ENCODE measurements at places on chromosomes 7 and 10.

GRCh38 chr7:144390481-144390880 is 13.0 kb downstream of the NOBOX start:
- DNase-seq, result no peak

DNA sequence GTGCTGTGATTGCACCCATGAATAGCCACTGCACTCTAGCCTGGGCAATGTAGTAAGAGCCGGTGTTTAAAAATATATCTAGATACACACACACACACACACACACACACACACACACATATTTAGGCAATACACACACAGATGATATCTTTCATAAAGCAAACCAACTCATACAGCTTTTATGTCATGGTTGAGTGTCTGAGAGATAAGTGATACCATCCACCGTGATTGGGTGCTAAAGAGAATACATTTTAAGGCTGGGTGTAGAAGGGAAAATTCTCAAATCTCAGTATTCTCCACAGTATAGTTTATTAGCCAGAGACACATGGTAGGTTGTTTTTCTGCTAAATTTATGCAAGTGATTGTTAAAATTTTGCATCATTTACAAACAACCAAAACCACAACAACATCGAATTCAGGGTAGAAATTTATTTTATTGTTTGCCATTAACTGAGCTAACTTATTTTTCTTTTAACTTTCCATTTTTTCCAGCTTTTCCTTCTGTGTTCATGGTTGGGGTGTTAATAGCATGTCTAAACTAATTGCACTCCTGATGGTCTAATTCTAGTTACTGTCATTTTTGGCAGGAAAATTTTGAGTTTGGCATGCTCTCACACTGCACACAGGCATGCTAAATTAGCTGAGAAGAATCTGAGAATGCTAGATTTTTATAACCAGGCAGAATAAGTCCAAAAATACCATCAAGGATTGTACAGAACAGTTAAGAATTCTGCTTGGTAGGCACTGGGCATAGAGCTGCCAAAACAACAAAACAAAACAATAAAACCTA is 57.9 kb upstream of the SYPL1 start:
- DNase-seq, result no peak

- no peak for DNase-seq
Measured at GRCh38 chr7:12749069-12749468, 61.6 kb downstream of the ARL4A start.

DNA sequence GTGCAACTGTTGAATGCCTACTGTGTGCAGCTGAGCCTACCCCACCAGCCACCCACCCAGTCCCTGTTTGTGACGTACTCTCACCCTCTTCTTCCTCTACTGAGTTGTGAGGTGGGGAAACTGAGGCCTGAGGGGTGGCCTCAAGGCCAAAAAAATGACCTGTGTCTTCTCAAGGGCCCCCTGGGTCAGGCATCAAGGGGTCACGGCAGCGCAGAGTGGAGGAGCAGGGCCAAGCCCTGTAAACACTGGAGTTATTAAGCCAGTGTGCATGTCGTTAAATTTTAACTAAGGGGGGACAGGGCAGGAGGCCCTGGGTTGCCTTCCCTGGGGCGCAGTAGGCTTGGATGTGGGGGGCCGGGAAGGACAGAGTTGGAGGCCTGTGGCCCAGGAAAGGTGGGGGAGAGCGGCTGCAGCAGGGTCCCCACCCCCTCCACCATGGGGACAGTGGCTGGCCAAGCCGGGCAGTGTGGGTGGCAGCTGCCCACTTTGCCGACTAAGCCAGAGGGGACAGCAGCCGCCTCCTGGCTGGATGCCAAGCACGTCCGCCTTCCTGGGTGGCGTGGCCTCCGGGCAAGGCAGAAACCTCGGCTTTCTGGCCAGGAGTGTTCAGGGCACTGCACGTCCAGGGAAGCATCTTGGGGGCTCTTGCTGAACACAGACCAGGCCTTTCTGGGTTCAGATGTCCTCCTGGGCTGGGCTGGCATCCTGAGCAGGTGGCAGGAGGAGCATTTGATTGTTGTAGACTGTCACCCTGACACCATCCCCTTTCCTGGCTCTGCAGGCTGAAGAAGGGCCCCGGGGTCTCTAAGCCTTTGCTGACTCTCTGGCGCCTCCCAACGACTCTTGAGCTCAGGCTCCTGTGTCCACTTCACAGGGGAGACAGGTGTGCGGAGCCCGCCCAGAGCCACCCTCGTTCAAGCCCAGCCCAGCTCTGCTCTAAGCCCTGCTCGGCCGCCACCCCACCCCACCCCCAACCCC is 1.9 kb downstream of the SLC29A4 start:
- DNase-seq, result no peak

GRCh38 chr10:8033812-8034465 is 20.5 kb upstream of the GATA3 start:
- no peak for DNase-seq

GRCh38 chr7:29330136-29330535 is 135.6 kb downstream of the CHN2 start:
- DNase-seq, result no peak

DNA sequence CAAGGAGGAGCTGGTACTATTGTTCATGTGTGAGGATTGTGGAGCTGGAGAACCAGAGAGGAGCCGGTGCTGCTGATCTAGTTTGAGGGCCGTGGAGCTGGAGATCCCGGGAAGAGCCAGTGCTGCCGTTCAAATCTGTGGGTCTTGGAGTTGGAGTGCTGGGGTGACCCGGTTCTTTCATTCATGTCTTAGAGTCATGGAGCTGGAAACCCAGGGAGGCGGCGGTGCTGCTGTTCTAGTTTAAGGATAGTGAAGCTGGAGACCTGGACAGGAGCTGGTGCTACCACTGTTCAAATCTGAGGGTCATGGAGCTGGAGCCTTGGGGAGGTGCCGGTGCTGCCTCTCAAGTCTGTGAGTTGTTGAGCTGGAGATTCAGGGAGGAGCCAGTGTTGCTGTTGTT is 88.5 kb upstream of the ZNF479 start:
- DNase-seq, result no peak

DNA sequence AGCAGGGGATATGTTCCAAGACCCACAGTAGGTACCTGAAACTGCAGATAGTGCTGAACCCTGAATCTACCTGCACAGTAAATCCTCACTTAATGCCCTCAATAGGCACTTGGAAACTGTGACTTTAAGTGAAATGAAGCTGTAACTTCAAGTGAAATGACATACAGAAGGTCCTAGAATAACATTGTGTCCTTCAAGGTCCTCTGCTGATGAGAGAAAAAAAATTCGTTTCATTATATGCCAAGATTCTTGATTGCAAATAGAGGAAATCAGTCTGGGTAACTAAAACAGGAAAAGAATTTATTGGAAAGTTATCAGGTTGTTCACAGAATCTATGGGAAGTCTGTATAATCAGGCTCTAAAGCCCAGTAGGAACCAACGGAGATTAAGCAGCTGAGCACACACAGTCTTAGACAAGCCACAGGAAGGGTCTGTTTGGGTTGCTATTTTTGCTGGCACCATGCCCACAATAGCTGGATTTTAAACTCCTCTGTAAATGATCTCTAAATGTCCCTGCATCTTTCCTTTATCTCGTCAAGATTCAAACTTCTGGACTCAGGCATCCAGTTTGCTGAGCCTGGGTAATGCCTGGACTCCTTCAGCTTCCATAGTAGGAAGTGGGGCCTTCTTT is 57.5 kb downstream of the EXOC4 start:
- no peak for DNase-seq

- DNase-seq, result no peak
Measured at GRCh38 chr7:106768324-106768751, 96.7 kb upstream of the PIK3CG start.

DNA sequence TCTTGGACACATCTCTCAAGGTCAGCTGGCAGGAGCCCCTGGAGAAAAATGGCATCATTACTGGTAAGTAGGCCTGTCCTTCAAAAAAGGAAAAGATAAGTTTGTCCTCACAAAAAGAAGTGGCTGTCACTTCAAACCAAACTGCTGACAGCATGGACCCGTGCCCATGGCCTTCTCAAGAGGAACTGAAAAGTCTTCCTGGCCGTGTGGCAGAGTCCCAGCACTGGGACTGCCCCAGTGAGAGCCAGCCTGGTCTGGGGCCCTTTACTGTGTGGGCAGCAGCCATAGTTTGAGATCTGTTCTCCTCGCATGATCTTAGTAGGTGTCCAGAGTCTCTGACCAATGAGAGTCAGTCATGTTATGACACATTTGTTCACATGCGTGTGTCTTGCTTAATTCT is 614.2 kb upstream of the FOXK1 start:
- DNase-seq, result no peak

GRCh38 chr10:2488446-2489005 is 578.8 kb upstream of the PFKP start:
- no peak for DNase-seq

DNA sequence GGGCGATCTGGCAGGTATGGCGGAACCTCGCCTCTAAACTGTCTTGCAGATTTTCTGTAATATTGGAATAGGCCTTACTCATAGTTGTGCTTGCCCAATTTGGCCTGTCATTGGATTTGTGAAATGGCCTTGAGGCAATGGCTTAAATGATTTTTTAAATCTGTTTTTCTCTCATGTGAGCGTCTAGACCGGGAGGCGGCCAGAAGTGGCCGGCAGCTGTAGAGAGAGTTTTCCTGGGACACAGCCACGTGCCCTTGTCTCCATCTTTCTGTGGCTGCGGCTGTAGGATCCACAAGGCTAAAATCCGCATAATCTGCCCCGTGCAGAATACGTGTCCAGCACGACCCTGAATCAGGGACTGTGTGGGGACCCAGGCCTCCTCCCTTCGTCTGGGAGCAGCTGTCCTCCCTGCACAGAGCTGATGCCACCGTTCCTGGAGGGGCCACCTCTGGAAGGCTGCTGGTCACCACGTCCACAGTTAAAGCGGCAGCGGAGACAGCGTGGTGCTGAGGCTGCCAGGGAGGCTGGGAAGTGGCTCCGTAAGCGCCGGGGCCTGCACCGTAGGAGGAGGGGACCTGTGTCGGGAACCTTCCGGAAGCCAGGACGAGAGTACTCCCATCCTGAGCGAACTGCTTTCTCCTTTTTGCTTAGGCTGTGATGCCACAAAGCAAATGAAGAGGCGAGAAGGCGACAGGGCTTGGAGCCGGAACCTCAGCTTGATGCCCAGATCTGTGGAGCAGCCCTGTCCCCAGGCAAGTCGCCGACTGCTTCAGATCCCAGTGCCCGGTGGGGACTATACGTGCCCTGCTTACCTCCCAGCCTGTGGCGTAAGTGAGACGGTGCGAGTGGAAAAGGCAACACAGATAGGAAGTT is 99.8 kb downstream of the DYNC2I1 start:
- DNase-seq, result no peak

DNA sequence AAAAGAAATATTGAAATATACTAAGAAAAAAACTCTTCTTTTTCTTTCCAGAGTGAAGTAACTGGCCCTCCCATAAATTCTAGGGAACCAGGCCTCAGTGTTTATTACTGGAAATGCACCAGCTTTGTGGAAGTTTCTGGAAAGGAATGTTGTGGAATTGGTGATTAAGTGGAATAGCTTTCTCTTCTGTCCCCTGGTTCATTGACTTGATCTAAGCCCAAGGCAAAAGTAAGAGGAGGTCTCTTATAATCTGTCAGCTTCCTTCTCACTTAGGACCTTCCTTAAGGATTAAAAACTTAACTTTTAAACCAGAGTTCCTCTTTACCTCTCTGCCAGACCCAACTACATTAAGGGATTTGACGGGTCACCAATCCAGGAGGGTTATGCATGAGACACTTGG is 266.2 kb downstream of the SLC25A13 start:
- DNase-seq, result no peak

- DNase-seq, result no peak
Measured at GRCh38 chr7:144579687-144580086, 176.2 kb upstream of the NOBOX start.

DNA sequence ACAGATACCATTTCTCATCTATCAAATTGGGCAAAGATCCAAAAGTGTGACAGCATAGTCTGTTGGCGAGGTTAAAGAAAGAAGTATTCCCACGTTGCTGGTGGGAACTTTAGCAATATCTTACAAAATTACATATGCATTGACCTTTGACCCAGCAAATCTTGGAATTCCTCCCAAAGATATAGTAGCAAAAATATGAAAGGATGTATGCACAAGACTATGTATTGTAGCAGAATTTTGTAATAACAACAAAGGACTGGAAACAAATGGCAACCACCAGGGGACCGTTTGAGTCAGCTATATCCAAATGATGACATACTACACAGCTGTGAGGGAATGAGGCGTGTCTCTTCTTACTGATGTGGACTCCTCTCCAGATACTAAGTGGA is 50.2 kb downstream of the KCNH2 start:
- DNase-seq, result no peak

- DNase-seq, result no peak
Measured at GRCh38 chr7:2498708-2499107, 20.9 kb upstream of the LFNG start.

GRCh38 chr7:129452589-129453231 is 18.5 kb downstream of the STRIP2 start:
- DNase-seq, result no peak

GRCh38 chr7:6248581-6248980 is 23.8 kb downstream of the CYTH3 start:
- DNase-seq, result no peak

- no peak for DNase-seq
Measured at GRCh38 chr7:132029369-132030085, 473.1 kb upstream of the PODXL start.

DNA sequence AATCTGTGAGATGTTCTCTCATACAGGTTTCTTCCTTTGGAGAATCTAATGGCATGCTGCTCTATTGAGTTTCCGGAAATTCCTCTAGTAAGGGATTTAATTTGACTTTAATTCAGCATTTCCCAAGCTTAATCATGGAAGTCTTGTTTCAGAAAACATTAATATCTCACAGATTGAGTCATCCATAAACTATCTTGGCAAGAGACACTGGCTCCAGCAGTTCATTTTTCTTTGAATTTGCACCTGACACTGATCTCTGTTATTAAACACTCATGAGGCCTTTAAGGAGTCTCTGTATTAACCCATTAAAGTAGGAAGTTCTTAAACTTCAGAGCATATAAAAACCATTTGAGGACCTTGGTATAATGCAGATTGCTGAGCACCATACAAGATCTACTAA is 3.6 kb upstream of the ITGB8 start:
- DNase-seq, result no peak

DNA sequence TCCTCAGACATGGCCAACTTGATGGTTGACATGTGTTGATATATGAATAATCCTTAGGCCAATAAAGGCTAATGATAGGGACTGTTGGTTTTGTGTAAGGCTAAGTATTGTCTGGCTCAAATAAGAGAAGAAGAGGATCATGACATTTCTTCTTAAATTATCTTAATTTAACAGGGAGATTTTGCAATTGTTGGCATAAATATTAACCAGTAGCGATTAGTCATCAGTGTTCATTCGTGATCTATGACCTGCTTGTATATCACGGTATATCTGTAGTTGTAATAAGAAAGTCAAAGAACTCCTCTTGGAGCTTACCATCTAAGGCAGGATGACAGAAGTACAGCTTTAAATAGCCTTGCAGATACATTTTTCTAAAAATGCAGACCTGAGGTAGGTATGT is 196.4 kb downstream of the CREB5 start:
- DNase-seq, result no peak

DNA sequence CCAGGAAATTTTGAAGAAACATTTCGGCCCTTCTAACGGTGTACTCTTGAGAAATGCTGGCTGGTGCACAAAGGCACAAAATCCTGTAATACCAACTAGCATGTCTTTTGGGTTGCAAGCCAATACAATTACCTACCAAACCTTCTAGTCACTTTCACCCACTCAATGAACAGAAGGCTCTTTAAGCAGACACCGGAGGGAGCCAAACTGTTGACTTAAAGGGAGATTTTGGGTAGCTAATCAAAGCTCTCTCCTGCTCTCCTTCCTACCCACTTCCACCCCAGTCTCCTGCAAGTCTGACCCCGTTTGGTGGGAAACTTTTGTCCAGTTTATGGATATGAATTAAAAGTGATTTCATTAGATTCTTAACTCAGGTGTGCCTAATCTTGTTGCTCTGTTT is 24.0 kb downstream of the GRM3 start:
- DNase-seq, result no peak

- no peak for DNase-seq
Measured at GRCh38 chr7:45048748-45049147, 40.0 kb downstream of the NACAD start.

All from activated CD8-positive, alpha-beta memory T cell treated with anti-CD3 and anti-CD28 coated beads for 1 hour (primary cell).